ENCODE measurements at places on chromosomes 11 and 22. TPM values are rescaled to one million over a fixed set of nuclear protein-coding genes. Genes with fewer than 3 reads are reported as not detected.

DNA sequence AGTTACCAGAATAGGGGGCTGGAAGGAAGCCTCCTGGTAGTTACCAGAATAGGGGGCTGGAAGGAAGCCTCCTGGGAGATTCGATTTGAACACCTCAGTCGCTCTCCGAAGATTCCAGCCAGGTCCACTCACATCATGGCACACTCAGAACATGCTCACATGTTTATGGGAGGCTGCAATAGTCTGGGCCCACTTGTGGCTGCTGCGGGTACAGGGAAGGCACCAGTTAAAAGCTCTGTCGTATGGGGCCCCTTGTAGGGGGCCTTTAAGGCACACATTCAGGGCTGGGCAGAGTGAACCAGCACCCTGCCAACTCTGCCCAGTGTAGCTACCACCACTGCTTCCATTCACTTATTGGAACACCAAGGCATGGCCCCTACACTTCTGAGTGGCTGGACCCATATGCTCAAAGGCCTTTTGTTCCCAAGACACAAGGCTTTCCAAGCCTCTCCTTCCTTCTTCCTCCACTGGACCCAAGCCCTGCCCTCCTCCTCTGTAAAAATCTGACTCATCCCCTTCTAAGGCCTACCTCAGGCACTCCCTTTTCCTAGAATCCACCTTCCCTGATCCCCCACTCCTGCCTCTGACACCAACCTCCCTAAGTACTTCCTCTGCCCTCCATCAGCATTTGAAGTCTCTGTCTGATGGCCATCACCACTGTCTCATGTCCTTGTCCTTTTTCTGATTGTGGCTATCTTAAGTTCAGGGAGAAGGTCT, 28.0 kb downstream of the USP35 start:
- no peaks in the 10 kb centered on the region for H3K27me3 ChIP-seq
- DNase-seq = peak; percentile 43
- H3K4me1 ChIP-seq = no peaks in the 10 kb centered on the region
- no peak overlapping the region for H3K4me3 ChIP-seq

- H3K27ac ChIP-seq = no peak overlapping the region
- no peak for DNase-seq
- H3K36me3 ChIP-seq = peaks cover 57% of the 10 kb centered on the region
- no peak overlapping the region for H3K4me3 ChIP-seq
- H3K27me3 ChIP-seq = no peaks in the 10 kb centered on the region
Measured at GRCh38 chr22:17808693-17809403, 34.6 kb upstream of the BID start.

- H3K27me3 ChIP-seq = no peaks in the 10 kb centered on the region
- no peaks in the 10 kb centered on the region for H3K36me3 ChIP-seq
- no peaks in the 10 kb centered on the region for H3K4me1 ChIP-seq
- no peak overlapping the region for H3K4me3 ChIP-seq
- DNase-seq = no peak
Measured at GRCh38 chr11:44270403-44271273, 39.3 kb downstream of the ALX4 start.

Gene BSX
- polyA plus RNA-seq = not detected
